Stimulated activated CD4-positive, alpha-beta T cell treated with anti-CD3 and anti-CD28 coated beads, Interleukin-4, amount 100 ng/mL, for 4 hours (primary cell): ENCODE measurements at places on chromosomes 3 and 15.

DNA sequence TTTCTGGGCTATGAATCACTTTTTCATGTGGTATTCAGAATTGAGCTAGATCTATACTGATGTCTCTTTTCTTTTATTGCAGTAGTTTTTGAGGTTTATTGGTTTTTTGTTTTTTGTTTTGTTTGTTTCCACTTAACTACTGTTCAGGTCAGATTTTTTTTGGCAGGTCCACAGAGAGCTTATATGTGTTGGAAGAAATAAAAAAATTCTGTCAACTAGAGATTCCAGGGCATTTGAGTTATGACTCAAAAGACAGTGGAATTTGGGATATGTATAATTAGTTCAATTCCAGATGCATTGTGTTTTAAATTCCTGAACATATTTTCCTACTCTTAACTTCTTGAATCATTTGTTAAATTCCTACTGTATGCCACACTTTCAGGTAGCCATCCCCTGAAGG is 727.2 kb downstream of the SI start:
- DNase-seq: no peak

GRCh38 chr3:59575113-59576001 is 525.5 kb upstream of the CFAP20DC start:
- DNase-seq: peak; percentile 83

GRCh38 chr3:154584974-154585373 is 155.0 kb upstream of the GPR149 start:
- no peak for DNase-seq

DNA sequence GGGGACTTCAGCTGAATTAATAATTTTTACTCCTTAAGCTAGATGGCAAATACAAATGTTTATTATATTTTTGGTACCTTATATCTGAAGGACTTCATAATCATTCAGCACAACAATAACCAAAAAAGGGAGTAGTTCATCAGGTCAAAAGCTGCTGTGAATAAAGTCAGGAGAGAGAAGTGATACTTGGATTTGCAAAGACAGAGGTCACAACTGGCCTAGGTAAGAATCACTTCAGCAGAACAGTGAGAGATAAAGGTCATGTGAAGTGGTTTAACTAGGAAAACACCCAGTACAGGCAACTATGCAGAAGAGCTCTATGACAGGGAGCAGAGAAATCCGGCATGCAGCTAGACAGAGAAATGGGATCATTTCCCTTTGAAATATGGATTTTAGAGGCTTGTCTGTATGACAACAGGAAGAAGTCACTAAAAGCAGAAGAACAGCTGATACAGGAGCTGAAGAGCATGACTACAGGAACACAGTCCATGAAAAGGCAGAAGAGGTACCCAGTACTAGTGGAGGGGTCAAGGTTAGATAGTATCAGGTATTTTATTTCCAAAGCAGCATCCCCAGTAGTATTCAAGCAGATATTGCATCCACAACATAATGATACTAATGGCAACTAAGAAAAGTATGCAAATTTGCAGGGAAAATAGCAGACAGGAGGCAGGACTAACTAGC is 25.7 kb downstream of the ZMAT3 start:
- no peak for DNase-seq

DNA sequence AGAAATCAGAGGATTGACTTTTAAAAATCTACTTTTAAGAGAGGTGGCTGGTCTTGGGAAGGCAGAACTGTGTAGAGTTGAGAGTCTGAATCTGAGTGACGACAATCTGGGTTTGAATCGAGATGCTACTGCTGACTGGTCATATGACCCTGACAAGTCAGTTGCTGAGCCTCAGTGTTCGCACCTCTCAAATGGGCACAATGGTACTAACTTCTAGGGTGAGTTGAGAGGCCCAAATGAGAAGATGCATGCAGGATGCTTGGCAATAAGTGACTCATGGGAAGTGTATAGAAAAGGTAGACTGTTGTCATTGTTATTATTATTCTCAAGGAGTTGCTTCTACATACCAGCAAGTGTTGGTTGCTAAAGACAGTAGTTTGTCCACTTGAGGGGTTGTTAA is 10.3 kb downstream of the CACNA2D3 start:
- no peak for DNase-seq

- DNase-seq: no peak
Observed at GRCh38 chr3:100465892-100466777, 26.3 kb upstream of the TMEM45A start.

DNA sequence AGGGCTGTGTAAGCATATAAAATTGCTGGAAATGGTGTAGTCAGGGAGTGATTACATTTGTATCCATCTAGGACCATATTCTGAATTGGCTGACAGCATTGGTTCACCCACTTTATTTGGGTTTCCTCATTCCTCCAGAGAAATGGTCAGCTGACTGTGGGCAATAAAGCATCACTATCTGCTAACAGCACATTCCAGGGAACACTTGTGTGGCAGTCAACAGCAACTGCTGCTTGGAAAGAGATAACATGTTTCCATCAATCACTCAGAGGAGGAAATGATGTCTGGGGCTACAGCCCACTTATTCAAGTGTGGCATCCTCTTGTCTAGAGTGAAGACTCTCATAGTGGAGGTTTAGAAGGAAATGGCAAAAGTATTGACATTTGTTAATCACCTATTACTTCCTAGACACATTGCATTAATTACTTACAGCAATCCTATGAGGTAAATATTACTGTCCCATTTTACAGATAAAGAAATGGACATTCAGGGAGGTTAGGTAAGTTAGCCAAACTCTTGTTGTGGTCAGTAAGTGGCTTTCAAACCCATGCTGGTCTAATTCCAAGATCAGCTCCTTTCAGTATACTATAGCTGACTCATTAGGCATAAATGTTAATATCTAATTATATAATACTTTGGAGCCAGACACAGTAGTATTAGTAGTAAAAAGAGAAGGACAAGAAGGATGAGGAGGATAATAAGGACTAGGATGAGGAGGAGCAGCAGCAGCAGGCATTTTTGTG is 247.8 kb downstream of the ALCAM start:
- no peak for DNase-seq

GRCh38 chr3:87975716-87976115 is 83.1 kb downstream of the CGGBP1 start:
- DNase-seq: no peak

DNA sequence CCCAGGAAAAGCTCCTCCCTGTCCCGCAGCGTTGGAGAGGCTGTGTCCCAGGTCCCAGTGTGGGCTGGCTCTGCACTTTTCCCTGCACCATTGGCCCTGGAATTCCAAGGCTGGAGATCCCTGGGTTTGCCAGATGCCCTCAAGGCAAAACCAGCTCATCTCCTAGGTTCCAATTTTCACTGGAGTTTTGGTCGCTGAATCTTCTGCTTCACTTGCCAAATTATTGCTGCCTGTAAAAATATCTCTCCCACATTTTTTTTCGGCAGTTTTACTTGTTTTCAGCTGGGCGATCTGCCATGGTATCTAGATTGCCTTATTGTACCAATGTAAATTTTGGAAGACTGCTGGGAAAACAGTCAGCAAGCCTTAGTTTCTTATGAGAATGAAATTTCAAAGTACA is 150.9 kb upstream of the ATP10A start:
- DNase-seq: no peak

DNA sequence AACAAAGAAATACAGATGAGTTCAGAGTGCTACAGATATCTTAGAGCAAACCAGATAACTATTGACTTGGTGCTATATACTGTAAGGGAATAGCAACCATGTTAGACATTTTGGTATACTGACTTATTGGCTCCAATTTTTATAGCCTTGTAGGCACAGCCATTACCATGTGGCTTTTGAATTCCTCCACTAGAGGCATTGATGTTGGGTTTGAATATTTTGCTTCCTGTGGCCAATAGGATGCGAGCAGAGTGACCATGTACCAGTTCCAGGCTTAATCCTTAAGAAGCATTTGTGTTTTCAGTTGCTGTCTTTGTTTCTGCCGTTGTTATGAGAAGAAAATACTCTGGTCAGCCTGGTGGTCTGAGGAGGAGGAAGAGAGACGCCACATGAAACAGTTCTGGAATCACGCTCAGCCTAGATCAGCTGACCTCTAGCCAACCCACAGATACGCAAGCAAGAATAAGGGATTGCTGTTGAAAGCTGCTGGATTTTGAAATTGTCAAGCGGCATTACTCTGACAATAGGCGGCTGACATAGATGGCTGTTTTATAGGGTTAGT is 109.4 kb upstream of the TNIK start:
- DNase-seq: no peak

DNA sequence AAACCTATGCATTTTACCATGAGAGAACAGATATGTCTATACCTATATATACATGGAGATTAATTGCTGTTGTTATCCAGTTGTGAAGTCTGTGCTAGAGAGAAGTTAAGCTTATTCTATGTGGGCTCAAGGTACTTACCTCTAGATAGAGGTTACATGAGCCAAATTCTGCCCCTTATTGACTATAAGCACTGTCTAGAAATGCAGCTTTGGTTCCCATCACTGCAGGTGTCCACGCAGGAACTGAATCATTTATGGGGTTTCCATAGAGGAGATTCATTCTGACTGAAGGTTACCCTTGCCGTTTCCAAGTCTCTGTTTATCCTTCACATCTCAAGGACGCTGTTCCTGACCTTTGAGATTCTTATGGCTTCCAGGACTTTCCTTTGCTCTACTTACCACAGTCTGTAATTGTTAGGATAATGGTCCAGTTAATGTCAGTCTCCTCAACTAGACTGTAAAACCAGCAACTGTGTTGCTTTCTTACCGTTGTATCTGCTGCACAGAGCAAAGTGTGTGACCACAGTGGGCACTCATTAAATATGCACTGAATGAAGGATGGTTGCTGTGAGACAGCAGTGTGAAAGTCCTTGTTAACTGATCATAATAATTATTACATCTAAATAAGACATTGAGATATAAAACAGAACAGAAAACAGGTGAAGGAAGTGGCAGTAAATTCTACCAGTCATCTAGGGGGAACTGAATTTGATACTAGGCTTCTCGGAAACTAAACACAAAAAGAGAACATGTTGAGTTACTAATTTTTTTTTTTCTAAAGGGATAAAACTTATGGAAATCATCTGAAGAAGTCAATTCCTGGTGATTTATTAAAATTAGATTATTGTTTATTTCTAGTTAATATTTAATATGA is 44.0 kb upstream of the BCL6 start:
- DNase-seq: no peak

- no peak for DNase-seq
Observed at GRCh38 chr3:11288786-11289637, 16.8 kb downstream of the ATG7 start.

- DNase-seq: no peak
Observed at GRCh38 chr3:71465371-71466036, 118.0 kb downstream of the FOXP1 start.

DNA sequence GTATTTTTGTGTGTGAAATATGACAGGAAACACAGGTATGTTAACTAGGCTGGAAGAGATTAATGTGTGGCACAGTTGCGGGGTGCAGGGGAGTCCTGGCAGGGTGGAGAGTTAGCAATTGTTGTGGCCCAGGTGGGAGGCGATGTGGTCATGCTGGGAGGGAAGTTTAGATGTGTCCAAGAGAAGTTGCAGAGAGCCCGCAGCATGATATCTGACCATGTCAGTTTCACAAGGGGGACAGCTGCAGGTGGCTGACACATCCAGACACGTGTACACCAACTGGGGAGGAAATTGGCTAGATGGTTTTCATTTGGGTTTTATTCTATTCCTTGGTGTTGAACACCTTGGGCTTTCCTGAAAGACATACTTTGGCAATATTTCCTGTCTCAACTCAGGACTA is 172.8 kb upstream of the RGMA start:
- DNase-seq: no peak

- DNase-seq: no peak
Observed at GRCh38 chr3:173945170-173945569, 547.6 kb downstream of the NLGN1 start.

DNA sequence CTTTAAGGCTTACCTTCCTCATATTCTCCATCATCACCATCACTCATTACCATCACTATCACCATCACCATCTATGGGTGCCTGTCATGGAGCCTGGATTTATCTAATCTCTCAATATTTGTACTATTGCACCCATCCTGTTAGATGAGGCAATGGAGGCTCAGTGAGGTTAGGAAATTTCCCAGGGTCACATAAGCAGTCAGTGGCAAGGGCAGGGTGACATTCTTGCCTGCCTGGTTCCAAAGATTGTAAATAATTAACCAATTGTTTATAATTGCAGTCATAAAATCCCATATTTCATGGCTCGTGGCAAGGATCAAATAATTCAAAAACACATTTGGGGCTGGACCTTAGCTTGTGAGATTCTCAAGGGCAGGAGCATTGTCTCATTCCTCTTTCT is 55.2 kb downstream of the MGLL start:
- no peak for DNase-seq

GRCh38 chr15:44801364-44801763 is 65.0 kb downstream of the TRIM69 start:
- no peak for DNase-seq

- no peak for DNase-seq
Observed at GRCh38 chr3:192915304-192915703, 2.4 kb downstream of the MB21D2 start.

GRCh38 chr3:88013592-88013991 is 45.2 kb downstream of the CGGBP1 start:
- no peak for DNase-seq

DNA sequence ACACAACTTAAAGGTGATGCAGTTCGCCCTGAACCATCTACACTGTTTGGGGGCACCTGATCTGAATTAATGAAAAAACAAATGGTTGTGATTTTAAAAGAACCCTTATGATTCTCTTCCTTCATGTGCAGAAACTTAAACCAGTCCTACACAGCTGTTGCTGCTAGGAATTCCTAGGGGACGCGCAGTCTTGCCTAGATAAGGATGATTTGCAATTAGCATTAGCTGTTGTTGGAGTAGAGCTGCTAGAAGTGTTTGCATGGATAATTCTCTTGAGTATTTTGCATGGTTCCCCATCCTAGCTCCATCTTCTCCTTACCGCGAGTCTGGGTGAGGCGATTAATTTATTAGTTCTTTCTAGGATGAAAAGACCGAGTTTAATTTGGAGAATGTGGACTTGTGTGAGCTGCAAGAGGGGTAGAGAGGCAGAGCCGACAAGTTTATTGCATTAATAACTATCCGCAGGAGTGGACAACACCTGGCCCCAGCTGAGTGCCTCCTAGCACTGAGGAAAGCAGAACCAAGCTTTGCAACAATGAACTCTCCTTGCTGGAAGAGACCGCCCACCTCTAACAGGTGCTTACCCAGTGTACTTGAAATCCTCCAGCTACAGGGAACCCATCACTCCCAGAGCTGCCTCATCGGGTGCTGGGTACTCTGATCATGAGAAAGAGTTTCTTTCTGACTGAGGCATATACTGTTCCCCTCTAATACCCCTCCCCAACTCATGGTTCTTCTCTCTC is 75.0 kb upstream of the WNT7A start:
- no peak for DNase-seq

GRCh38 chr3:117989982-117990381 is 1044.7 kb downstream of the IGSF11 start:
- no peak for DNase-seq

- no peak for DNase-seq
Observed at GRCh38 chr3:72839057-72839456, 9.2 kb downstream of the SHQ1 start.

GRCh38 chr15:67054676-67055075 is 10.7 kb upstream of the SMAD3 start:
- no peak for DNase-seq
